Body of pancreas (tissue), 4 donors: ENCODE measurements at places on chromosomes 5 and 9. TPM values are rescaled to one million over a fixed set of nuclear protein-coding genes. Genes with fewer than 3 reads are reported as not detected.

DNA sequence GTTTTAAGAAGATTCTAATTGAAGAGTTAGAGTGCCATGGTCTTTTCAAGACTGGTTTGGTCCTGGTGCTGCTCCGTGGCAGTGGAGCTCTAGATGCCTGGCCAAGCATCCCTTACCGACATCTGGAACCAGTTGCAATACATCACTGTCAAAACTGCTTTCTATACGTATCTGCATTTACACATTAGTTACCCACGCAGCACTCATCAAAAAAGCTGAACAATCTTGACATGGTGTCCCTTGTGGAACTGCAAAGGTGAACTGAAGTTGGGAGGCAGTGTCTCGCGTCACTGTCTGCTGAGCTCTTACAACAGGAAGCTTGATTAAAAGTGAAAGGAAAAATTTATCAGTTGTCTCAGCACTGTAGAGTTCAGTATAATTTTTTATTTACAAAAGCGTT is 82.6 kb downstream of the PBX3 start:
- DNase-seq, result no peak

The EFNA5 gene
- 3.4 TPM for total RNA-seq

DNA sequence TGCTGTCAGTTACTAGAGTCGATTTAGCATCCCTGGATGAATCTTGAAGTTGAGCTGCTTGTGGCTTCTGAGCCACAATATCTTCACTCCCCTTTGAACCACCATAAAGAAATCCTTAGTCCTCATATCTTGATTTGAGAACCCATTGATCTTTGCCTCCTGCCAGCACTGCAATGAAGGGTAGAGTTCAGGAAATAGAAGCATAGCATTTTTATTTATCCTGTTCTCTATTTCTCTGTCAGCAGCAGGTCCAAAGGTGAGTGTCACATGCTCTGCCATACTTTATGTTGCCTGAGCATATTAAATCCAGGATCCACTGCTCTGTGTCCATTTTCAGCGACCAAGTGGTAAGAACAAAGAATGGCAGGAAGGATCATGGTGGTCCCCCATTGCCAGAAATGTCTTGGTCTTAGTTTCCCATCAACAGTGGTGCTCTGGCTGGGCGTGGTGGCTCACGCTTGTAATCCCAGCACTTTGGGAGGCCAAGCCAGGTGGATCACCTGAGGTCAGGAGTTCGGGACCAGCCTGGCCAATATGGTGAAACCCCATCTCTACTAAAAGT is 80.2 kb upstream of the PANK3 start:
- no peak for DNase-seq

- no peak for DNase-seq
Measured at GRCh38 chr5:107466233-107466769, 204.4 kb downstream of the EFNA5 start.

The FGF18 gene
- total RNA-seq, result not detected

GRCh38 chr9:69743930-69744329 is 15.9 kb downstream of the PTAR1 start:
- no peak for DNase-seq

The IL5 gene
- not detected for total RNA-seq

DNA sequence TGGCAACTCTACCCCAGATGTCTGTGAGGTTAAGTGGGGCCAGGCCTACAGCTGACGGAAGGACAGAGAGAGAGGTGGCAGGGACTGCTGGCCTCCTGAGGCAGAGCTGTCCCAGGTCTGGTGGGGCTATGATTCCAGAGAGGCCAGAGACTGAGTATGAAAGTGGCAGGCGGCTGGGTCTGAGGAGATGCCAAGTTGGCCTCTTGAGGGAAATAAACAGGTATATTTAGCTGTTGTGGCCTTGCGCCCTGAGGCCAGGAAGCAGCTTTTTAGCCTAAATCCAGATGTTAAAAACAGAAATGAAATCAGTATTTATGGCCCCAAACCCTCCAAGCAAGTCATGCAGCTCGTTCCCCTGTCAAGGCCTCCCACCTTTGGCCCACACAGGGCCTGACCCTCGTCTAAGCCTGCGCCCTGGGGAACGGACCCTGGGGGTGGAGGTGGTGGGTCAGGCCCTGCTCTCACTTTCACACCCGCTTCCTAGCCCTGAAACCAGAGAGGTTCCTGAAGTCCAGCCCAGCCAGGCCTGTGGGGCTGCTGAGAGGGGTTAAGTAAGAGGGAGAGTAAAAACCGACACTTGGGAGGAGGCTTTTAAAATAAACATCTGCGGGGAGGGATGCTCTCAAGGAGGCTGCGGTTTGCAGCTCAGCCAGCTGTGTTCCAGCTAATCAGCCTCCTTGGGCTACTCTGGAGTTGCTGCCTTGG is 18.7 kb downstream of the PCDHGC5 start:
- no peak for DNase-seq

DNA sequence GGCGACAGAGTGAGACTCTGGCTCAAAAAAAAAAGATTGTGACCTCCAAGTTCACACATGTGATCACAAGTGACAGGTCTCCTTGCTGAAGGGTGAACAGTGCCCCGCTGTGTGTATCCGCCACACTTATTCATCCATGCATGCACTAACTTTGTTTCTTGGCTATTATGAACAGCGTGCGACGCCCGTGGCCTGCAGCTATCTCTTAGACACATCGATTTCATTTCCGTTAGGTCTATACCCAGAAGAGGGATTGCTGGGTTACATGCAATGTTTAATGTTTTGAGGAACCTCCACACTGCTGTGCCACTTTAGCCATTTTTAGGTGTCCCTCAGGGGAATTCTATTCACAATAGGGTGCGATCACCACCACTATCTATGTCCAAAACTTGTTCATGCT is 12.1 kb upstream of the EGFL7 start:
- no peak for DNase-seq

- DNase-seq, result no peak
Measured at GRCh38 chr9:35840881-35841644, 12.0 kb downstream of the TMEM8B start.

The HDAC3 gene
- 63.8 TPM for total RNA-seq

The ADRA1B gene
- total RNA-seq, result 4.0 TPM

GRCh38 chr9:34413231-34413852 is 36.6 kb upstream of the MYORG start:
- peak; percentile 43 for DNase-seq

DNA sequence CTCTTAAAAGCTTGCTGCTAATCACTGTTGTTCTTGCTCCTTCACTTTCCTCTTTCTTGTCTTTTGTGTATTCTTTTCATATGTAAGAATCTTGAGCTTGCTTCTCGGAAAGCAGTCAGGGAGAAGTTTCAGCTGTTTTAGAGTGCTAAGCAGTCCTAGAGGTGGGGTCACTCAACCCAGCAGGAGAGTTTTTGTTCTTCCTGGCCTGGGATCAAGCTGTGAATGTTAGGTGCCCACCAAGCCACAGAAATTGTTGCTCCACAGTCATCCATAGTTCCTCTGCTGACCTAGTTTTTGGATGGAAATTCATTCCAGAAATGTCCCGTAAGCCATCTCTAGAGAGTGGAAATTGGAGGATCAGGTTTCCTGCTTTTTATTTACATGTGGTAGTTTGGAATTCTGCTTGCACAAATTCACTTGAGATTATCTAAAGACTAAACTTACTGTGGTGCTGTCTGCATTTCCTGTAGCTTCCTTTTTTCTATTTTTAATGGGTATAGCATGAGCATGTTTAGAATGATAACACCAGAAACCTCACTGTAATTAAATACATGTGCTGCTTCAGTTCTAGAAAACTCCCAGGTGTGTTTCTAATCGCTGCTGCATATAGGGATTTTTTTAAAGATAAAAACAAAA is 108.7 kb downstream of the MAST4 start:
- no peak for DNase-seq

DNA sequence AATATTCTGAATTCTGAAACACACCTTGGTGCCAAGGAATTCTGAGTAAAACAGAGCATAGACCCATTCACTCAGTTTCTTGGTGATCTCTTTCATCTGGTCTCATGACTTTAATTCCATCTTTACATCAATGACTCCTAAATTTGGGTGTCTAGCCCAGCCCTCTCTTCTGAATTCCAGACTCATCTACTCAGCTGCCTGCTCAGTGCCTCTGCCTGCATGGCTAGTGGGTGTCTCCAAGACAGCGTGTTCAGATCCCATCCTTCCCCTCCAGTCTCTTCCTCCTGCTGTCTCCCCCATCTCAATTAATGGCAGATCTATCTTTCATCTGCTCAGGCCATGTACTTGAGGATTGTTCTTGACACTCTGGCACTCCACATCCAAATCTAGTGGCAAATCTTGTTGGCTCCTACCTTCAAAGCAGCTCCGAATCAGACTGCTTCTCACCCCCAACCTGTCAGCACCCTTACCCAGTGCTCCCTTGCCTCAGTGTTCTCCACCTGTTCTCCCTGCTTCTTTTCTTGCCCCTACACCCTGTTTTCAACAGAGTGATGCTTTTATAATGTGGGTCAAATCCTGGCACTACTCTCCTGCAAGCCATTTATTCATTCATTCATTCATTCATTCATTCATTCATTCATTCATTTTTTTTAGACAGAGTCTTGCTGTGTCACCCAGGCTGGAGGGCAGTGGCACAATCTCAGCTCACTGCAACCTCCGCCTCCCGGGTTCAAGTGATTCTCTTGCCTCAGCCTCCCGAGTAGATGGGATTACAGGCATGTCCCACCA is 5.3 kb downstream of the CAVIN4 start:
- DNase-seq, result no peak

DNA sequence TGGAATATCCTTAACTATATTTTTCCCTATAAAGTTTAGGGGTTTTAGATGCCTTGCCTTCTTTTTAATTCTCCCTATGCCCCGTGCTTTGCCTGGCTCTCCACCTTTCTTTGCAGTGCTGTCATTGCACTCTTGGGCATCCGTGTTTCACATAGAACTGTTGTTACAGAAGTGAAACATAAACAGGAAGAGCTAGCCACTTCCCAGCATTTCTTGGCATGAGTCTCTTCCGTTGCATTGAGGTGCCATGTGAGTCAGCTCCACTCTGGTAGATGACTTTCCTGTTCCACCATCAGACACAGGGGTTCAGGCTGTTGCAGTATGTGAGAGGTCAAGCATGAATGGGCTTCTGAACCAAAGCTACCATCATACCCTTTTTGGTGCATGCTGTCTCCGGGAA is 73.4 kb downstream of the ANGPTL2 start:
- DNase-seq, result peak; percentile 17

The PKD2L2 gene
- total RNA-seq, result not detected

The CENPP gene
- total RNA-seq, result 0.78 TPM

- DNase-seq, result peak; percentile 55
Measured at GRCh38 chr9:136328011-136328621, 777 bp downstream of the GPSM1 start.

The TEX48 gene
- not detected for total RNA-seq

DNA sequence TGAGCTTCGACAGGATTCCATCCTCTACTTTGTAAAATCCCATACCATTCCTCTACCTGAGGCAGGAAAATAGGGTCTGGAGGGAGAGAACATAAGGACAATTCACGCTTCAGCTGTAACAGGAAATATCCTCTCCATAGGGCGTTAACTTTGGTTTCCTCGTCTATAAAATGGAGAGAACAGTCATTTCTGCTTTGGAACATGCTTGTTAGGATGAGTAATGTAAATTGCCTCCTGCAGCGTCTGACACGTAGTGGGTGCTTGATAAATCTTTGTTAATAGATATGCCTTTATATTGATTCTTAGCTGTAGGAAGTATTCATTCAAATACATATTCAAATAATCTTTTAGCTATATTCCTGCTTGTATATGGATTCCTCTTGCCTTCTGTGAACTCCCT is 711 bp upstream of the SUB1 start:
- DNase-seq, result no peak
